Suprapubic skin (tissue), 4 donors: ENCODE measurements at places on chromosomes 2 and 18. TPM values are rescaled to one million over a fixed set of nuclear protein-coding genes. Genes with fewer than 3 reads are reported as not detected.

DNA sequence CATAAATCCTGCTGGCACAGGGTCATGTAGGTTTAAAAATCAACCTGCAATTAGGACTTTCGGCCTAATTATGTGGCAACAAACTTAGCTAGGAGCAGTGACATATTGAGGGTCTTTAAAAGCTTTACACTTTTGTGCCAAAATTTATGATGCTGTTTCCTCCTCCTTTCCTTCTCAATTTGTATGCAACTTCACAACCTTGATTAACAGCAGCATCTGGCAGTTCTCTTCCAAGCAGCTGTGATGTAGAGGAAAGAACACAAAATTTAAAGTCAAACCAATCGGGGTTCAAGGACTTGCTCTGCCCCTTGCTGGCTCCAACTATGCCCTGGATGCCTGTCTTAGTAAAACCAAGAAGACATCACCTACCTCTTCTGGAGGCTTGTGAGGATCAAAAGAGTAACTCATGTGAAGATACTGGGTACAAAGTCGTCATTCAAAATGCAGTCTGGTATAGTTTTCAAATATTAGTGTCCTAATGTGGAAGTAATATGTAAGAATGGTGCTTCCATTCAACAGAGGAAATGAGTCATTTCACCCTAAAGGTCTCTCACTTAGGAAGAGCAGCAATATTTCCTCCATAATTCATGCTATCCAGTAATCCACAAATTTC is 94.7 kb downstream of the ANKRD44 start:
- no peak for DNase-seq
- no peak overlapping the region for H3K27ac ChIP-seq
- no peak overlapping the region for H3K4me3 ChIP-seq
- no peaks in the 10 kb centered on the region for H3K27me3 ChIP-seq
- peaks cover 9% of the 10 kb centered on the region for H3K4me1 ChIP-seq

The PDE11A gene
- total RNA-seq, result 0.30 TPM

DNA sequence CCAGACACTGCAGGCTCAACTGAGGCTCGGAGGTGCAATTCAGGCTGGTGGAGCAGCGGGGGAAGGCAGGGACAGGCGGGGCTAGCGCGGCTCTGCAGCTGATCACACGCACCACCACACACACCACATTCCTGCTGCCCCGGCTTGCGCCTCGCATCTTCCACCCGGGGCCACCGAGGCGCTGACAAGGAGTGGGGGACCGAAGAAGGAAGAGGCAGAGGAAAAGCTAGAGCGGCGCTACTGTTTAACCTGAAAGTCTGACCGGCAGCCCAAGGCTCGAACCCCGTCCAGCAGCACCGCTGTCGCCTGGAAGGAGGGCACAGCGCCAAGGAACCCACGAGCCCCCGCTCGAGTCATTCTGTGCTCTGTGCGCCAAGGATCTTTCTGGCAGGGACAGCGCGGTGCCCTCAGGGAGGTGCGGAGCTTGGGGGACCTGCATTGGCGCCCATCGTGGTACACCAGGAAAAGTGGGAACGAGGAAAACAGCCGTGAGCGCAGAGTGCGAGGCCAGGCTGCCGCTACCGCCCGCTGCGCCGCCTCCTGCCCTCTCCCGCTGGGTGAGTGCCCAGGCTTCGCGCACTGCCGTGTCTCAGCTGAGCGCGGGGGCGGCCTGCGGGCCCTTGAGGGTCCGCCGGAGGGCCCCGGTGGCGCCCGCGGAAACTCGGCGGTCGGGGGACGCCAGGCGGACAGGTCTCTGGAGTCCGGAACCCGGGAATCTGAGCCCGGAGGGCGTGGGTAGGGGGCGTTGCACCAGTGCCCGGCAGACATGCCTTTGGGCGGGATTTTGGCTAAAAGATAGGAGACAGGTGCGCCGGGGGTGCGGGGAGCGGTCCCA is 860 bp upstream of the KCNJ3 start:
- H3K27ac ChIP-seq, result no peak overlapping the region
- DNase-seq, result peak; percentile 55
- peaks cover 29% of the 10 kb centered on the region for H3K27me3 ChIP-seq
- H3K4me1 ChIP-seq, result peaks cover 33% of the 10 kb centered on the region
- H3K36me3 ChIP-seq, result no peaks in the 10 kb centered on the region

DNA sequence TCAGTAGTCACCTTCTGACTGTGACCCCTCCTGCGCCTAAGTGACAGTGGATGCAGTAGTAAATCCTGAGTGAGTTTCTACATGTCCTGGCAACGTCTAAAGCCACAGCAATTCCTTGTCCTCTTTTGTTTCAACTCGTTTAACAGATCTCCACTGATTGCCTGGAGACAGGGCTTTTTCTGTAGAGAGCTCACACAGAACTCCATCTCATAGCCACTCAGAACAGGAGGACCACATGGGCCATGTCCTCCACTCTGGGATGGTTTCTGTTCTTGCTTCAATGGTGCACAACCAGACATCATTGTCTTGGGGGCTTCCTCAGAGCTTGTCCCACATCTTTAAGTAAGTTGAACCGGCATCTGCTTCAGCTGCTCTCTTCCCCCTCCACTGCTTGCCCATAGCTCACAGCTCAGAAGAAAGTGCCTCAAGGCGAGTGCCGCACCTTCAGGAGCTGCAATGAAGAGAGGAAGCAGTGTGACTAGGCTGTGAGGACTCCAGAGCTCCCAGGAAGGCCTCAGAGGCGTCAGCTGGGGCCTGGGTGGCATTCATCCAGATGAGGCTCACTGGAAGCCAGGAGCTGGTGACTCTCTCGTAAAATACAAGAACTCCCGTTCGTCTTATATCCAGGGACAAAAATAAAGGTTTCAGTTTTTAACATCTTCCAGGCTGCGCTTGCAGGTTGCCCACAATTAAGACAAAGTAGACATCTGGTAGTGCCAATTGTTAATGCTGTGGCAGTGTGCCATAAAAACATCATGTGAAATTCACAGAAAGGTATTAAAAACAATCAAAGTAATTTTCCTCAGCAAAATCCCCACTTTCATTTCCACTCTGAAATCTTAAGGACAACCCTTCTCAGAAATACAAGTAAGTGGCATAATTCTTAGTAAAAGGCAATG is 37.3 kb downstream of the ST3GAL5 start:
- peaks cover 24% of the 10 kb centered on the region for H3K4me1 ChIP-seq
- DNase-seq, result no peak
- H3K27ac ChIP-seq, result no peak overlapping the region

DNA sequence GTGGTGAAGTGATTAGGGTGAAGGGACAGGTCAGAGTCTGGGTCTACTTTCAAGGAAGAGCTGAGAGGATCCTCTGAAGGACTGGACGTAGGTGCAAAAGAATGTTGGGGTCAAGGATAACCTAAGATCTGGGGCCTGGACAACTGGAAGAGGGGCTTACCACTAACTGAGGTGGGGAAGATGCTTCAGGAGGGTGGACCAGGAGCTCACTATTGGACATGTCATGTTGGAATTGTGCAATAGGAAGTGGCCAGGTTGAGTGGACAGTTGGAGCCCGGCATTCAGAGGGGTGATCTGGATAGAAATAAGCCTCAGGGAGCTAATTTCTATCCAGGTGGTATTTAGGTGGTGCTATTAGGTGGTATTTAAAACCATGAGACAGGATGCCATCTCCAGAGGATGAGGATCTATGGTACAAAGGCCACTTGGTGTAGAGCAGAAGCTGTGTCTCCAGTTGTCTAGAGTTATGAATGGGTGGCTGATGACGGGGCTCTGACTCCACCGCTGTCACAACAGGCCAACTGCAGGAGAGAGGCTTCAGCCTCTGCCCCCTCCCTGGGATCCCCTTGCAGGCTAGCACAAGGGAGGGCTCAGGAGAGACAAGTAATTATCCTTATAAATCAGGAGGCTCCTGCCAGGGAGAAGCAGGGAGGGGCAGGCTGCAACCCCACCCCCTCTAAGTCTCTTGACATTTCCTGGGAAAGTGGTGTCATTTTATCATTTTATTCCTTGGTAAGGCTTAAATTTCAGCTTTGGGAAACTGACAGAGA is 158.0 kb downstream of the SMAD7 start:
- peak; percentile 16 for DNase-seq
- H3K4me1 ChIP-seq, result peaks cover 12% of the 10 kb centered on the region
- H3K4me3 ChIP-seq, result no peak overlapping the region
- H3K36me3 ChIP-seq, result no peaks in the 10 kb centered on the region
- no peaks in the 10 kb centered on the region for H3K27me3 ChIP-seq

- H3K27me3 ChIP-seq, result no peaks in the 10 kb centered on the region
- H3K4me3 ChIP-seq, result no peak overlapping the region
- no peaks in the 10 kb centered on the region for H3K36me3 ChIP-seq
- H3K27ac ChIP-seq, result no peak overlapping the region
Measured at GRCh38 chr2:85690932-85691331, 3.2 kb upstream of the GNLY start.
